ENCODE measurements at places on chromosomes 3 and 15.

DNA sequence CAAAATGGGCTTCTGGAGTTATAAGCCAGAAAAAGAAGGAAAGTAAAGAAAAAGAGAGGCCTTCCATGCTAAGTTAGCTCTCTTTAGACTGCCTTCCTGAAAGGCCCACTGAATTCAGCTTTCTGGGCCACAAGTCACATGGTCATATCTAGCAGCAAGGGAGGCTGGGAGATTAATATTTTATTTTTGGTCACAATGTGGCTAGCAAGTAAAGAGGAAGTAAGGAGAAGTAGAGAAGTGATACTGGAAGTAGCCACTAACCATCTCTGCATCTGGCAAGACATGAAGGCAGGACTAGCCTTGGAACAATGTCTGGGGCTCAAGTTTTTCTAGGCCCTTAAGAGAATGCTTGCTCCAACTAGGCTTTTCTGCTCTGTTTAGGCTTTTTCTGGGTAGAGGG lies 81.8 kb upstream of the UBE2E1 start:
- DNase-seq, result no peak

DNA sequence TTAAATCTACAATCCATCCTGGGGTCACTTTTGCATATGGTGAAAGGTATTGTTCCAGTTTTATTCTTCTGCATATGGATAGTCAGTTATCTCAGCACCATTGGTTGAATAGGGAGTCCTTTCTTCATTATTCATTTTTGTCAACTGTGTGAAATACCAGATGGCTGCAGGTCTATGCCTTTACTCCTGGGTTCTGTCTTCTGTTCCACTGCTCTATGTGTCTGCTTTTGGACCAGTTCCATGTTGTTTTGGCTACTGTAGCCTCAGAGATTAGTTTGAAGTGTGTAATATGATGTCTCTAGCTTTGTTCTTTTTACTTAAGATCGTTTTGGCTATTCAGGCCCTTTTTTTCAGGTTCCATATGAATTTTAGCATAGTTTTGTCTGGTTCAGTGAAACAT lies 795.8 kb downstream of the OTOL1 start:
- no peak for DNase-seq

- DNase-seq, result no peak
Observed at GRCh38 chr3:153354641-153355040, 192.6 kb downstream of the RAP2B start.

- no peak for DNase-seq
Observed at GRCh38 chr15:31373096-31373865, 46.6 kb downstream of the KLF13 start.

- no peak for DNase-seq
Observed at GRCh38 chr3:192887701-192888100, 30.0 kb downstream of the MB21D2 start.

DNA sequence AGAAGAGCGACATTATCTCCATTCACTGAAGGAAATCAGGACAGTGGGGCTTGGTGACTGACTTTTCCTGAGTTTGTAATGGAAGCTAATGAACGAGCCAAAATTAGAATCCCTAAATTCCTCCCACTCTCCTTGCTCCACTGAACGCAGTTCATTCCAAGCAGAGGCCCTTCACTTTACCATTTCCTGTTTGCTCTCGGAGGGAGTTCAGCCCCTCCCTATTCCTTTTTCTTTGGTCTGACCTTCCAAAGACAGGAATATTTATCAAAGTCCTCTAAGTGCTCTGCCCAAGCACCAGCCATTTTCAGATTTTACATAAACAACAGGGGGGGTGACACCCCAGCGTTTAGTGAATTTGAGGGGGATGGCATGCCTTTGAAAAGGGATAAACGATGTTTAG lies 24.0 kb upstream of the PTPRG start:
- no peak for DNase-seq

DNA sequence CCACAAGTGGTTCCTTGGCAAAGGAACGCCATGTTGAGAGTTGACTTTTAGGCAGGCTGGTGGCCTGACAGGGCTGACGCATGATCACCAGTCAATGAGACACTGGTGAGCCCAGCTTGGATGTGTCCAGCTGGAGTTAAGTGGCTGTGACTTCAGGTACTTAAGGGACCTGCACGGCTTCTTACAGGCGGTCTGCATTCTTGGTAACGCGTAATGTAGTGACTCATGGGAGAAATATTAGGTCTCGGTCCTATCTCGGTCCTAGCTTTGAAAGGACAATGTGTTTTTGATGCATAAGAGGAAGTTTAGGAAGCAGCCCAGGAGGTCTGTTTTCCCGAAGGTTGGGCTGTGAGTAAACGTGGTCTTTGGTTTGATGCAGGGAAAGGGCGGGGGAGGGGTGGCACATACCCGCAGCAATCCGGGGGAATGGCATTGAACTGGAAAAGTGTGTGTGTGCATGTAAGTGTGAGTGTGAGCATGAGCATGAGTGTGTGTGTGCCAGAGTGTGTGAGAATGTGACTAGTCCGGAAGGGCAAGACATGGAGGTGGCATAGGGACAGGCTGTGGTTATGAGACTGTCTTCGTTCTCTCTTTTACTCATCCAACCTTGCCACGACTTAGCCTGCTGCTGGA lies 55.3 kb downstream of the FAM43A start:
- no peak for DNase-seq
